ENCODE measurements at places on chromosomes 1 and 21.

DNA sequence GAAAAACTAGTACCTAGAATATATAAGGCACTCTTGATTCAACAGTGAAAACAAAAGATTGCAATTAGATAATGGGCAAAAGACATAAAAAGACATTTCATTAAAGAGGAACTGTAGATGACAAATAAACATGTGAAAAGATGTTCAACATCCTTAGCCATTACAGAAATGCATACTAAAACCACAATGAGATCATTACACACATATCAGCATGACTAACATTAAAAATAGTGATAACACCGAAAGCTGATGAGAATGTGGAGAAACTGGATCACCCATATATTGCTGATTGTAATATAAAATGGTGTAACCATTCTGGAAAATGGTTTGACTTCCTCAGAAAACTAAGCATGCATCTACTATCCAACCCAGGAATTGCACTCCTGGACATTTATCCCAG lies 340.3 kb downstream of the SEC16B start:
- DNase-seq, result no peak

- DNase-seq, result no peak
Measured at GRCh38 chr1:117590273-117590925, 15.4 kb upstream of the TENT5C start.

- DNase-seq, result no peak
Measured at GRCh38 chr21:42892582-42892930, 553 bp upstream of the NDUFV3 start.

- DNase-seq, result no peak
Measured at GRCh38 chr1:151504252-151504651, 6.9 kb upstream of the CGN start.

DNA sequence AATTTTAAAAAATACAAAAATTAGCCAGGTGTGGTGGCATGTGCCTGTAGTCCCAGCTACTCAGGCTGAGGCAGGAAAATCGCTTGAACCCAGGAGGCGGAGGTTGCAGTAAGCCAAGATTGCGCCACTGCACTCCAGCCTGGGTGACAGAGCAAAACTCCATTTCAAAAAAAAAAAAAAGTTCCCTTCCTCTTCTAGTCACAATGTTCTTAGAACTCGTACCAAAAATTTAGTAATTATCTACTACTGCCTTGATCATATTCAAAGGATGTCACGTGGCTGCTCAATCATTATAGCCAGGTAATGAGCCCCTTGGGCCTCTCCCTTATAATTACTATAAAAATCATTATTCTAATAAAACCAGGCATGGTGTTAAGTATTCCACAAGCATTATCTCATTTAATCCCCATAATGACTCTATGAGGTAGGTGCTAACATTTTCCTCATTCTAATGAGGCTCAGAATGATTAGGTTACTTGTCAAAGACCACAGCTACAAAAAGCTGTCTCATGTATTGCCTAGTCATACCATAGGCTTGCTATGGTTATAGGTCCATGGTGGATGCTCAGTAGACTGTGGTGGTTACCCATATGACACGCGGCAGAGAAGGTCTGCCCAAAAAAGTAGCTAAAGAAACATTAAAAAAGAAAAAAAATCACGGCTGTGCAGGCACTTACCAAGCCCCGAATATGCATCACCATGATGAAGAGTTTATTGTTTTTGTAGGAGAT lies 15.5 kb upstream of the PPP1R15B start:
- DNase-seq, result no peak

DNA sequence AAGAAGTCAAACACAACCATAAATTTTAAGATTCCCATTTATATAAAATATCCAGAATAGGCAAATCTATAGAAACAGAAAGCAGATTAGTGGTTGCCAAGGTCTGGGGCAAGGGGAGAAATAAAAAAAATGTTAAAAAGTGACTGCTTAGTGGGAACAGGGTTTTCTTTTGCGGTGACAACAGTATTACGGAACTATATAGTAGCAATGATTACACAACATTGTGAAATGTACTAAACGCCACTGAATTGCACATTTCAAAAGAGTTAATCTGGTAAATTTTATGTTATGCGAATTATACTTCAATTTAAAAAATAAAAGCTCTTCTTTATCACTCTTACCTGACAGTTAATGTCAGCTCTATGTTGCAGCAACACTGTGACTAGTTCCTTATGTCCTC lies 105.2 kb downstream of the ACBD6 start:
- no peak for DNase-seq

DNA sequence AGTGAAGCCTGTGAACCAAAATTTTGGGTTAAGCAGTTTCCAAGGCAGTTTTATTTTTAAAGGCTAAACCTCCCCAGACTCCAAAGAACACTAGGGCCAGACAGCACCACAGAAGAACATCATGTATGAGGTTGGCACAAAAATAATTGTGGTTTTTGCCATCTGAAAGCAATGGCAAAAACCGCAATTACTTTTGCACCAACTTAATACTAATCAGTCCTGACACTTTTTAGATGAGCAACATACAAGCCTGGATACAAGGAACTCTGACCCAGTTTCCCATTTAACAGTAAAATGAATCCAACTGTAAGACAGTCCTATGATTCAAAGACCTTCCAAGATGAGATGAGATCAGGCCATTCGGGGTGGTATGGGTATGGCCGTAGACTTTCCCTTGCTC lies 46.8 kb downstream of the CNIH3 start:
- no peak for DNase-seq

DNA sequence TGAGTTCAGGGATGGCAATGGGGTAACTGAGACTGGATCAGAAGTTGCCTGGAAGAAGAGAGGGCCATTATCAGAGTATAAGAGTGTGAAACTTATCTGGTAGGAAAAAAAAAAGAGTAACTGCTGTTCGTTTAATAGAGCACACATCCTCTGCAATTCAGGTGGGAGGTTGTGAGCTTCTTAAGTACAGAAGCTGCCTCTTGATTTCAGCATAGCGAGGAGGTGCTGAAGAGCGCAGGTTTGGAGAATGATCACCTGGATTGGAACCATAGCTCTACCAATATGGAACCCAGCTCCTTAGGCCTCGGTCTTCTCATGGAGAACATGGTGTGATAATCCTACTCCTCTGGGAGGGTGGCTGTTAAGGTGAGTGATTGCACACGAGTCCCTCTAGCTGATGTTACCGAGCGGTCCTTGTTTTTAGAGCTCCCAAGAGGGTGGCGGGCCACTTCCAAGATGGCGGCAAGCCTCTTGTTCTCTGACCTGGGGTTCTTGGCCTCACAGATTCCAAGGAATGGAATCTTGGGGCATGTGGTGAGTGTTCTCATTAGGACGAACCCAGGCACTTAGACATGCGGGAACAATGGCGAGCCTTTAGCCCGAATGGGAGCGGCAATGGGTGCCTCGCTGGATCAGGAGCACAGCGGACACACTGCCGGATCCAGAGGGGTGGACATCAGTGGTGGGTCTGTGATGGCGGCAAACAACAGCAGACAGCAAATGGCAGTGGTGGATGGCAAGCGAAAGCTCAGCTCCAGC lies 3.3 kb upstream of the MX1 start:
- DNase-seq, result no peak

DNA sequence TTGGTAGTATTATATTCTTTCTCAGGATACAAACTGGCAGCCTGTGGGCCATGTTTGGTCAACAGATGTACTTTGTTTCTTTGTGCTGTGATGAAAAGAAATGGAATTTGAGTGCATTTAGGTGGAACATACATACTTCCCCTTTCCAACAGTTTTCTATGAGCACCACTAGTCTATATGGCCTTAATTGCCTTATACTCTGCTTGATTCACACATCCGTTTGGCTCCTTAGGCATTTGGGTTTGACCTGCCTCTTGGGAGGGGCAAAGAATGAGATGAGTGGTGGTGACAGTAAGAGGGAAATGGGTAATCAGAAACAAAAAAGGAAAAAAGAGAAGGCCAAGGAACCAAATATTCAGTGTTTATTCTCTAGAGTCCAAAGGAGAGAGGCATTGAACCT lies 17.0 kb downstream of the CFAP126 start:
- DNase-seq, result no peak

DNA sequence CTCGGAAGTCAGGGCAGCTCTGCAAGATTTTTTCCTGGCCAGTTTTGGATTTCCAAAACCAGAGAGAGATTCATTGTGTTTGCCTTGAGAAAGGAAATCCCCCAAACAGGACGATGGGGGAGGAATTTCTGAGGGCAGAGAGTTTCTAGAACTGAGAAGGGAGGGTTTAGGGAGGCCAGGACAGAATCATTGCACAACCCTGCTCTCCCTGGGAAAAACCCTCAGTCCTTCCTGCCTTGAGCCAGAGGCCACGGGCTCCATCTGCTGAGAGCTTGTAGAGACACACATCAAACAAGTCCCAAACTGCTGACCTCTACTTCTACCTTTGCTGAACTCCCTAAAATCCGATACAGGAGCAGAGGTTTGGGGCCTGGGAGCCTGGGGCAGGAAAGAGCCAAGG lies 99.7 kb downstream of the NMNAT2 start:
- no peak for DNase-seq

- DNase-seq, result no peak
Measured at GRCh38 chr1:205916541-205916940, 26.7 kb downstream of the SLC26A9 start.

DNA sequence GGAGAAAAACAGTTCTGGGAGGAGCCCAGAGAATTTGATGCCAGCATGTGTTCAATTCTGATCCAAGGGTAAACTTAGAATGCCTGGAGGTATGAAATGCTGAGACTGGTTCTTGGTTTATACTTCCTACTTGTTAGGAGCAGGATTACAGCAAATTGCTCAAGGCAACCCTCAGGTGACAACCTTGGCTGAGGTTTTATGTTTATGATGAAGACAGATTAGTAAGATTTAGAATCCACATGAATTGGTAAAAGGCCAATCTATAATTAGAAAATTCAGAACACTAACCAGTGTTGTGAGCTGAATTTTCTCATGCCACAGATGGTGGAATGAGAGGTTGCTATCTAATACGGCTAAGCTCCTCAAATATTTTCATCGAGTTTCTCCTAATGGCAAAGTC lies 235.3 kb upstream of the NRIP1 start:
- no peak for DNase-seq

GRCh38 chr1:12180903-12181302 lies 14.1 kb downstream of the TNFRSF1B start:
- no peak for DNase-seq

- no peak for DNase-seq
Measured at GRCh38 chr1:234531151-234531635, 52.2 kb upstream of the TARBP1 start.

DNA sequence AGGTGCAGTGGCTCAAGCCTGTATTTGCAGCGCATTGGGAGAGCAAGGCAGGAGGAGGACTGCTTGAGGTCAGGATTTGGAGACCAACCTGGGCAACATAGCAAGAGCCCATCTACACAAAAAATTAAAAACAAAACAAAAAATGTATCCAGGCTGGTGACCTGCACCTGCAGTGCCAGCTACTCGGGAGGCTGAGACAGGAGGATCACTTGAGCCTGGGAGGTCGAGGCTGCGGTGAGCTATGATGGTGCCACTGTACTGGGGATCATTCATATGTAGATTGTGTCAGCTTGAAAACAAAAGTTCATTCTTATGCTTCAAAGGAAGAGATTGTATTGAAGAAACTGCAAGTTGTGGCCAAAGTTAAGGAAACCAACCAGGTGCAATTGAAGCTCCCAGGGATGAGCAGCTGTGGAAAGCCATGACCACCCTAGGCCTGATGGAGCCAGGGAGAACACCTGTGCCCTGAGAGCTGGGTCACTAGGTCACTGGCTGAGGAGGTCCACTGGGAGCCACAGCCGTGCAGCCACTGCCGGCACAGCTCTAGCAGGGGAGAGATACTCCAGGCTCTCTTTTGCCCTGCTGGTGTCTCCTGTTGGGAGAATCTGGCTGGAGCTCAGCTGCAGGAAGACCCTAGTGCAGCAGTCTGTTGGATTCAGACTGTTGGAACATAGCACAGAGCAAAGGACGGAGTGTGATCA lies 13.3 kb upstream of the BRWD1 start:
- DNase-seq, result no peak

DNA sequence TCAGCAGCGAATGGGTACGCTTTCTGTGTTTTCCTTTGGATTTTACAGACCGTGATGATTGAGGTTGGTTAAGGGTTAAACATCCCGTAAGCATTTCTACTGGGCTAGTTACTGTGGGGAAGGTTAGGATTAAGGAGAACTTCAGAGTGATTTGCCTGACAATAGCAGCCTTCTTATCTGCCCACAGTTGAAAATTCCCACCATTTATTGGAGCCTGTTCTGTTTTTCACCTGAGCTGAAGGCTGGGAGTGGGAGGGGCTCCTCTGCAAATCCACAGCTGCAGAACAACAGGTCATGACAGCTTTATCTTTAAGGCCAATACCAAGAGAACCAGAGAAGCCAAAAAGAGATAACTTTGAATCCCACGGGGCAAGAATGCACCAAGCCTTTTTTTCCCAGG lies 168.6 kb downstream of the KAZN start:
- DNase-seq, result no peak

DNA sequence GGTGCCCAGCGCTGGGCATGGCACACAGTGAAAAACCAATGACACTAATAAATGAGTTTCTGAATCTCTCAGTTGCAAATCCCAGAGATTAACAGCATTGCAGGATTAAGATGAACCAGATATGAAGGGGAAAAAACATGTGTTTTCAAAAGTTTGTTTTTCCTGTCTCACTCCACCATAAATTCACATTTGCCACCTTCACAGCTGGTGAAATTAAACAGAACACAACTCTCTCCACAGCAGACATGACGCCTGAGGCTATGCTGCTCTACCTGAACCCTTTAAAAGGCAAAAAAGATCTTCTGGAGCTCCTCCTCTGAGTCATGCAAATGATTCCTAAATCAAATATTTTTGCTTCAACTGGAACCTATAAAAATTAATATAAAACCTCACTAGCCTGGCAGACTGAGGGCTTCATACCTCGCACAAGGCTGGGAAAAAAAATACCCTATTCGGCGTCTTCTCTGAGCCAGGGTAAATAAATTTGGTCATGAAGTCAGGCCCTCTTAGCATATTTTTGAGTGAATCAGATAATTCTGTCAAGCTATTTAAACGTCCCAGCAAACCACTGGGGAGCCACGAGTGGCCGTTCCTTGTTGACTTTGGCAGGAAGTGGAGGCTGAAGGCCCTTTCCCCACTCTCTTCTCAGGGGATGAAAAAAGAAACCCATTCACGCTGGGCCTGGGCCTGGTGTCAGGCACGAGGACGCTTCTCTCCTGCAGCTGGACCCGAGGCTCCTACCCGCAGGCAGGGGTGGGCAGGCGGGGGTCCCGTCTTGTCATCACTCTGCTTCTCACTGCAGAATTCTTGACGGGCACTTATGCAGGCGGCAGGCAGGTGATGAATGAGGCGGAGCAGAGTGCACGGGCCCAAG lies 53.0 kb downstream of the DMRTB1 start:
- DNase-seq, result no peak

Measured in NCI-H1930 (cell line).